Naive thymus-derived CD4-positive, alpha-beta T cell (primary cell): ENCODE measurements at places on chromosomes 7 and 10. TPM values are rescaled to one million over a fixed set of nuclear protein-coding genes. Genes with fewer than 3 reads are reported as not detected.

GRCh38 chr10:122894261-122894944 lies 15.0 kb upstream of the FAM24B start:
- no peak for DNase-seq

DNA sequence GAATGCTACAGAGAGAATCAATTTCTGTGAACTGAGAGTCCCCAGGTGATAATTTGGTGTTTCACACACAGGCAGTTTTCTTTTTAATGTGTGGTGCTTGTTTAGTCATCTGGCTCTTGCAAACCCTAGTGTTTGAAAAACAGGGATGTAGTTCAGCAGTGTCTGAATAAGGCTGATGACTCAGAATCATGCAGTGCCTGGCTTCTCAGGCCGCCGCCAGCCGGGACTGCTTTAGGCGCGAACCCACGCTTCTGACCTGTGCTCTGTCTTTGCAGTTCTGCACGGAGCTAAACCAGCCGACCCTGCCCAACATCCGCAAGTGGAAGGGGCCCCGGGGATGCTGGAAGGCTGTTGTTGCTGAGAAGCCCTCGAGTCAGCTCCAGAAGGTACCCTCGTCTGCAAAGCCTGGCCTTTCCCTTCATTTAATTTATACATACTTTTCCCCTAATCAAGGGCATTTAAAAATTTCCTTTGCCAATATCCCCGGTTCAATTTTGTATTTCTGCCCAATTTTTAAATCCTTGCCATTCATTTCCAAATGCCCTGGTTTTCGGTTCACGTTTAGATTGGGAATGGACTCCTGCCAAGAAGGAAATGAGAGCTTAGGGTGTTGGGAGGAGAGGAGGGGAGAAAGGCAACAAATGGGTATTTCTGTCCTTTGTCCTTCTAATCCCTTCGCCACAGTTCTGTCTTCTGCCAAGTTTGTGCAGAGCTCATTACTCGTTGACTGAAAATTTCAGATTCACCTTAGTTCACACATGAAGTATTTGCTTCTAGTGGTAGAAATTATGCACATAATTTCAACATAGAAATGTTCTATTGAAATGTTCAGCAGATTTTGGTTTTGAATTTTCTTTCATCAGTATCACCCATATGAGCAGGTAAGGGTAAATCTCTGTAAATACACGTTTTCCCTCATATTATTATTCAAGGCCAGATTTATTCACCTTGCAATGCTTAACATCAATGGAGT lies 108.5 kb upstream of the ANLN start:
- DNase-seq, result no peak

- DNase-seq, result peak; percentile 71
Measured at GRCh38 chr7:128459394-128459878, 3.8 kb downstream of the HILPDA start.

- DNase-seq, result no peak
Measured at GRCh38 chr10:99524736-99525380, 7.9 kb upstream of the NKX2-3 start.

DNA sequence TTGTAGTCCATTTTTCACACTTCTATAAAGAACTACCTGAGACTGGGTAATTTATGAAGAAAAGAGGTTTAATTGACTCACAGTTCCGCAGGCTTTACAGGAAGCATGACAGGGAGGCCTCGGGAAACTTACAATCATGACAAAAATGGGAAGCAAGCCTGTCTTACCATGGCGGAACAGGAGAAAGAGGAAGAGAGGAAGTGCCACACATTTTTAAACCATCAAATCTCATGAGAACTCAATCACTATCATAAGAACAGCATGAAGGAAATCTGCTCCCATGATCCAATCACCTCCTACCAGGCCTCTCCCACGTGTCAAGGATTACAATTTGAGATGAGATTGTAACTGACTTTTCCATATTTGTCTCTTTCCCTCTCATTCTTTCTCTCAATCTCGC lies 9.3 kb upstream of the PNPLA8 start:
- no peak for DNase-seq

GRCh38 chr7:45066409-45066808 lies 22.4 kb downstream of the NACAD start:
- peak; percentile 9 for DNase-seq

DNA sequence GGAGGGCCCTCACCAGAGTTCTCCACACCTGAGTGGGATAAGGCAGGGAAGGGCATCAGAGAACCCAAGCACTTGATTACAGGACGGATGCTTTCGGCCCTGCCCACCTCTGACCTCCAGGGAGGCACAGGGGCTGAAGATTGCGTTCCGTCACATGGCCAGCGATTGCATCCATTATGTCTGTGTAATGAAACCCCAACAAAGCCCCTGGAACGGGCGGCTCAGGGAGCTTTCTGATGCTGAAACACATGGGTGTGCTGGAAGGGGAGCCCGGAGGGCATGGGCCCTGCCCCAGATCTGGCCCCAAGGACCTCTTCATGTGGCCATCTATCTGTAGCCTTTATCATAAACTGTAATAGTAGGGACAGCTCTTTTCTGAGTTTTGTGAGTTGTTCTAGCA lies 117.2 kb downstream of the PTPN20 start:
- DNase-seq, result no peak

DNA sequence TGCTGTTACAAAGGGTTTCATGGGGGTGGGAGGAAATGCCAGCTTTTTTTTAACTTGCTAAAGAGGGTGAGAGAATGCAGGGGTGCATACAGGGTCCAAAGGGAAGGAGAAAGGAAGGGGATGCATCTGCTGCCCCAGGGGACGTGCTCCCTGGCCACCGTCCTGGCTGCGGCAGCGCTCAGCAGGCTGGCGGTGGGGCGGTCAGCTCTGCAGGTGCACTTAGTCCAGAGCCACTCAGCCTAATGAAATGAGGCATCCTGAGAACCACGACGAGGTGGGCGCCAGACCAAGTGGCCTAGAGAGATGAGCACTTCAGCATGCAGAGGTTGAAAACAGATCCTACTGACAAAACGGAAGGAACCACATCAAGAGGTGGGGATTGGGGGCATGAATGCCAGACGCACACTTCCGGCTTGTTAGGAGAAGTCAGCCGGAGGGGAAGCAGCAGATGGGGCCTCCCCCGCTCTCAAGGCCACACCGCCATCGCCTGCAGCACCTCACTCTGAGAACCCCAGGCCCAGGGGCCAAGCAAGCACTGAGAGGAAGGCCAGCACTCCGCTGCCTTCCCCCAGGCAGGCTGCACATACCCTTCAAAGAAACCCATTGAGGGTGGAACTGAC lies 94.5 kb downstream of the MAD1L1 start:
- peak; percentile 65 for DNase-seq

Gene TMEM229A
- not detected for total RNA-seq

Gene SFRP4
- not detected for total RNA-seq

Gene C10orf143
- 2.6 and 4.0 TPM in 2 replicates for total RNA-seq
